Stimulated activated CD4-positive, alpha-beta T cell treated with anti-CD3 and anti-CD28 coated beads, Interleukin-15, amount 100 ng/mL, for 1 hour (primary cell): ENCODE measurements at places on chromosomes 13 and 19.

- DNase-seq, result no peak
Measured at GRCh38 chr13:93922063-93922855, 557.2 kb downstream of the DCT start.

DNA sequence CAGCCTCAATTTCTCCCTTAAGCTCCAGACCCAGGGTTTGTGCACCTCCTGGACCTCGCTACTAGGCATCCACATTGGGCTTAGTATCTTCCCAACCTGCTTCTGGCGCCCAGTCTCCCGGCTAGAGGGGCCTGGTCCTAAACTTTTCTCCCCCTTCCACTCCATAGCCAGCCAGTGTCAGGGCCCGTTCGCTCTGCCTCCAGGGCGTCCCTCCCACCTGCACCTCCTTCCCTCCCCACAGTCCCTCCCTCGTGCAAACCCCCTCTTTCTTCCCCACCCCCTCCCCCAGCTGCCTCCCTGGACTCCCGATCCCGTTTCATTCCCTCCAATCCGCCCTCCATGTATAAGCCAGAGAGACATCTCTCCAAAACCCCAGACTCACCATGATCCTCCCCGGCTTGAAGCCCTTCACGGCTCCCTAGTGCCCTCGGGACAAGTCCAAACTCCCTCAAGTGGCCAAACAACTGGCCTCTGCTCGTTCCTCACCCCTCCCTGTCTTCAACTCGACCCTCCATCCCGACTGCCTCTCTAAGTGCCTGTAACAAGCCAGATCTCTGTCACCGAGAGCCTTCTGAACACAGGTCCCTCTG is 997 bp upstream of the SAMD4B start:
- no peak for DNase-seq

DNA sequence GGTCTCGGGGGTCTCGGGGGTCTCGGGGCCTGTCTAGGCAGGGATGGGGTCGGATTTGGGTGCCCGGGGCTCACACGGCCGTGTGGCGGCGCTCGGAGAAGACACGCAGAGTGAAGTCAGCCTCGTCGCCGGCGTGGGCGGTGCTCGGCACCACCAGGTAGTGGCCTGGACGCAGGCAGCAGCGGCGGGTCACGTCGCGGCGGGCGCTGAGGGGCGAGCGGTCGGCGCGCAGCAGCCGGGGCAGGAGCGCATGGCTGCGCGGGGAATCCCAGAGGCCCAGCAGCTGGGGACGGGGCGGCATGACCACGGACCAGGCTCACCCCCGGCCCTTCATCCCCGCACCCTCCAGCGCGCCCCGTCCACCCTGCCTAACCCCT is 8.2 kb downstream of the CAPN12 start:
- DNase-seq, result no peak

- DNase-seq, result no peak
Measured at GRCh38 chr19:46975925-46976782, 43.5 kb upstream of the NPAS1 start.

DNA sequence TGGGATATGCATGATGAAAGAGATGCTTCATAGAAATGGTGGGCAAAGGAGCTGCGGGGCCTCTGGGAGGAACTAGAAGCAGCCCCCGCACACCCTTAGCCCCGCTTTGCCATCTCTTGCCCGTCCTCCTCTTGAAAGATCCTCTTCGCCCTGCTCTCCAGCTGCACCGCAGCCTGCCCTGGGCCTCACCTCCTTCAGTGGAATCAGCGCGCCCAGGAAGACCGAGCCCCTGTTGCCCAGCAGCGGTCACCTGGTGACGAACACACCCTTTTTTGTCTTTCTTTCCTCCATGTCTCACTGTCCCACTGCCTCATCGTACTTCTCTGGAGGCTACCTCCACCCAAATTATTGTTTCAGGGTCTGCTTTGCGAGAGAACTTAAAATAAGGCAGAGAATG is 807.6 kb downstream of the UQCRFS1 start:
- DNase-seq, result no peak

DNA sequence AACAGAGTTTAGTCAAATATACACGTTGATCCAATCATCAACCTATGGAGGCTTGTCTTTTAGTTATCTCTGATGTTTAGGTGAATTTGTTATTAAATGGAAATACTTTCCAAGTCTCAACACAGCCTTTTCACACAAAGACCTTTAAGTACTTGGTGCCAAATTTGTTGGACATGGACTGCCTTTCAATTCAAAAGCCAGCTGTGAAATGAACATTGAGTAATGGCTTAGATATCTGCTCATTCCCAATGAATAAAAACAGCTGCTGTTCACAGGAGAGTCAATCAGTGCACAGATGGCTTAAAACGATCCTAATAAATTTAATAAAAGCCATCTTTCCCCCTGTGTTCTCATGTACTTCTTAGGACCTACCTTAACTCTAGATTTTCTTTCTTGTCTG is 19.9 kb upstream of the DHRS12 start:
- no peak for DNase-seq

DNA sequence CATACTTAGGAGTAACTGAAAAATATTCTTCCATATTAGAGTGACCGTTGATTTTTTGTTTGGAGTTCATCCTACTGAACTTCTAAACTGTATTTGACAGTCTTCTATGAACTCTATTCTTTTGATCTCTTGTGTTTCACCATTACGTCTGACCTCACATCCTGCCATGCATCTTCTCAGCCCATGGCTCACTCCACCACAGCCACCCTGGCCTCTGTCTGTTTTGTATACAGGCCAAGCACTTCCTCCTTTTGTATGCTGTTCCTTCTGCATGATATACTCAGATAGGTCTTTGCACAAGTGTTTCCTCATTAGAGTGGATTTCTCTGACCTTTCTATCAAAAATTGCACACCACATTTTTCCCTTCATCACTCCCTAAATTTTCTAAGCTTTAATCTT is 119.9 kb downstream of the MAB21L1 start:
- DNase-seq, result no peak

DNA sequence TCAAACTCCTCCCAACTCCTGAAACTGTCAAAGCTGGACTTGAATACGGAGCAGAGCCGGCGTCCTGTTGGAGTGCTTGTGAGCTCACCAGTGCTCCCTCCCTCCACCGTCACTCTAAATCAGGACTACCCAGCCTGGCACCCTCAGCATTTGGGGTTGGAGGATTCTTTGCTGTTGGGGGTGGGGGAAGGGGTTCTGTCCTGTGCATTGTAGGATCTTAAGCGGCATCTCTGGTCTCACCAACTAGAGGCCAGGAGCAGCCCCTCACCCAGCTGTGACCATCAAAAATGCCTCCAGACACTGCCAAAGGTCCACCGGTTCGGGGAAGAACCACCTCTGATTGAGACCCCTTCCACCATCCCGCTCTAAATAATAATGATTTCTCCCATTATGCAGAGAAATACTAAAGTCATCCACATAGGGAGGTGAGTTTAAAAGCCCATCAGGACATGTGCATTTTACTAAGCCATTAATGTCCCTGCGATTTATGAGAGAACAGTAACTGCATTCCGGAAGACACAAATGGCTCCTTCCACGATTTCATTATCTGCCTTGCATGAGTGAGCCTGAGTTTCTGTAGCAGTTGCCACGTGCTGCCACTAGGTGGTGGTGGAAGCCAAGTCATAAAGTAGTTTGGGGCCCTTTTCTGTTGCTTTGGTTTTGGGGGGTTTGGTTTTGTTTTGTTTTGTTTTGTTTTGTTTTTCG is 16.1 kb upstream of the USP29 start:
- peak; percentile 22 for DNase-seq

DNA sequence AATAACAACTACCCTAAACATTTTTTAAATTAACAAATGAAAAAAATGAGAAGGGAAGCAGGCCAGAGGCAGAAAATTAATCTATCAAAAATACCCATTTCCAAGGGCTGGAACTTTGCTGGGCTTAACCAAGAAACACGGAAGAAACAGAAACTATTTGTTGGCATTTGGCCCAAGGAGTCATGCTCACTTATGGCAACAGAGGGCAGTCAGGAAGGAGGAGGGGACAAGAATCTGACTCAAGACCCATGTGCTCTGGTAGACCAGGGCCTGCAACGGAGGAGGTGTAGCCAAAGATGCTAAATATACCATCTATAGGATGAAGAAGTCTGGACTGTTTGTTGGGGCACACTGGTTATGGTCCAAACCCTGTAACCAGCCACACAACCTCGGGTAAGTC is 496.7 kb downstream of the COG6 start:
- DNase-seq, result no peak

DNA sequence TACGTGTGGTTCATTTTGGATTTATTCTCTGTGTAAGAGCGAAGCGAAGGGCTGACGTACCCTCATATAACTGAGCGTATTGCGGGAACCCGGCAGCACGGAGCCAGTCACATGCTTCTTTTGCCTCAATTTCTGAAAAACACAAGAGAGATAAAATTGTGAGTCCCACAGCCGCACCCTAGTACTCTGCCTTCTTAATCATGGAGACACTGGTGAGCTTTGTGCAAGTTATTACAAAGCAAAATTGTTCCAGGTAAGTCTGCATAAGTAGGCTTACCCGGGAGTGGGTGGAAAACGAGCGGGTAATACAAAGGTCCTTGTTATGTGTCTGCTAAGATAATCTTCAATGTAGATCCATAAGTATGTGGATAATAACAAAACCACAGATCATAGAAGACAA is 118.1 kb downstream of the STARD13 start:
- no peak for DNase-seq

DNA sequence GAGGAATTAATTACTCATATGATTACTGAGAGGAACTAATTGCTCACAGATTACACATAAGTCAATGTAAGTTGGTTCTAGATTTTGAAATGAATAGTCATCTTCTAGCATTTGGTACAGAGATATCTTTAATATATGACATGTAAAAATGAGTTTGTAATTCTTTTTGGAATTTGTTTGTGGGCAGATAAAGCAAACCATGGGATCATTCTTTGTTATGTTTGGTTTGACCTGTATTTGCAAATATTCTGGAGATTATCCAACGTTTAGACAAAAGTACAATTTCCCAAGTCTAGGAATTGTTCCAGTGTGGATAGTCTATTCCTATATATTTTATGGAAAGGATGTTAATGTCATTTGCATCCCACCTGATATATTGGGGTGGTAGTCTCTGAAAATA is 309.6 kb upstream of the EDNRB start:
- no peak for DNase-seq

GRCh38 chr13:79907527-79907926 is 426.6 kb downstream of the NDFIP2 start:
- DNase-seq, result no peak

- no peak for DNase-seq
Measured at GRCh38 chr13:33204130-33204927, 81.2 kb downstream of the STARD13 start.

- DNase-seq, result no peak
Measured at GRCh38 chr19:28500296-28500695, 712.7 kb downstream of the UQCRFS1 start.

- no peak for DNase-seq
Measured at GRCh38 chr19:14113762-14114414, 3.7 kb downstream of the PRKACA start.

DNA sequence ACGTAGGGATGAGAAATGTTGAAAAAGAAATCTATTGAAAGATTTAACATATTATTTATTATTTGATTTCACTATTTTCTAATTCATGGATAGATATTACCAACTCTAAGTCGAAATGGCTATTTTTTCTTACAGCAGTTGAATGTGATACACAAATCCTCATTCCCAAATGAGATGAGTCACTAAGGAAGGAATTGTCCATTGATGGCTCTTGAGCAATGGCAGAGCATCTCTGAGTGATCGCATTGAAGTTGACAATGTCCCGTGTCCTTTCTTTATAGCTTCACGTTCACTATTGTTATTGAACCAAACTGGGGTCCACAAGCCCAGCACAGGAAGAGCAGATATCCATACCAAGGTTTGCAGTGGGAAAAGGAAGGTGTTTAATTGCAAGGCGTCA is 648.3 kb upstream of the SPRY2 start:
- no peak for DNase-seq

- DNase-seq, result no peak
Measured at GRCh38 chr13:34637138-34637537, 304.9 kb upstream of the NBEA start.

- no peak for DNase-seq
Measured at GRCh38 chr13:30572859-30573275, 44.9 kb upstream of the USPL1 start.

DNA sequence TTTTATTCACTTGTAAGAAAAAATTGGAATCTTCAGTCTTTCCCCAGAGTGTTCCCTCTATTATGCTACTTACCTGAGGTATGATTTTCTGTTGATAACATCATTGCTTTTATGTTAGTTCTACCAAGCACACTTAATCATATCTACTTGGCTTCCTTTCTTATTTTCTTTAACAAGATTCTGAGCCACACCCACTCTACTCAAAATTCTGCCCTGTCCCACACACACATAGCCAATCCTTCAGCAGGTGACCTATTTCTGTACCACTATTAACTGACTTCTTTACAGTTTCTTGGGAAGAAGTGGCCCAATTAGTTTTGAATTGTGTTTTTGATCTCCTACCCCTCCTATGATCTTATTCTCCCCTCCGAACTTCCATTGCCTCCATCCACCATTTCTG is 215.7 kb downstream of the PCDH9 start:
- DNase-seq, result no peak
